Natural killer cell (primary cell): ENCODE measurements at places on chromosomes 13 and 19. TPM values are rescaled to one million over a fixed set of nuclear protein-coding genes. Genes with fewer than 3 reads are reported as not detected.

DNA sequence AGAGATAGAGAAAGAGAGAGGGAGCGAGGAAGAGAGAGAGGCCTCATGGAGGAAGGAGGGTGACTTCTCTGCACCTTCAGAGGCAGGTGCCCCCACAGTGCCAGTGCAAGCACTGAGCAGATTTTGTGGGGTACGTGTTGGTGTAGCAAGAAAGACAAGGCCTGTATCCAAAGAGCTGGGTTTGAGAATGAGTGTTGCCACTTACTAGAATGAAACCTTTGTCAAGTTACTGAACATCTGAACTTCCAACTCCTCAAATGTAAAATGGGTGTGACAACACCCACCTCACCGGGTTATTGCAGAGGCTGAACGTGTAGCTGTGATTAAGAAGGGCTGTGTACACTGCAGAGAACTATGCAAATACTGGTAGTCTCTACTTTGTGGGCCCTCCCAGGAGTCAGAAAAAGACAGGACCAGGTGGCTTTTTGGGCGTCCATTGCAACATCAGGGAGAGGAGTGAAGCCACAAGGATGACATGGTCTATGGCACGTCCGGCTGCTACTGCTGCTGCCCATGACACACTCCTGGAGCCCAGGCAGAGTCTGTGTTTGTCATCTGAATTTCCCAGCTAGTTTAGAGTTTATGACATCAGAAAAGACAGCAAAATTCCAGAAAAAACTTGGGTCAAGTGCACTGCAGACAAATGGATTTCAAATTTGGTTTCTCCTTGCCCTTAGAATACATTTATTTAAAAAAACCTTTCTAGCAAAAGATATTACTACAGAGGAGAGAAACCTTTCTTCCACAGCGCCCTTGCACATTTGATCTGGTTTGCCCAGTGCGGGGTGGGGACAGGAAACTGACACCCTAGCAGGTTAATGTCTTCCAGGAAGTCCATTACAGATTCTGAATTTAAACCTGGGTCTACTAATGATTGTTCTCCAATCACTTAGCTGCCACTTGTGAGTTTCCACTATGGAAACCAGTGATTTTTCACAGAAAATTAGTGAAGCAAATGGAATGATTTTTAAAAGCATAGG lies 54.0 kb upstream of the ATP12A start:
- no peaks in the 10 kb centered on the region for H3K36me3 ChIP-seq
- H3K4me1 ChIP-seq, result peaks cover 60% of the 10 kb centered on the region
- DNase-seq, result no peak
- no peak overlapping the region for H3K4me3 ChIP-seq
- peak overlapping the region; percentile 70 for H3K27ac ChIP-seq
- H3K27me3 ChIP-seq, result no peaks in the 10 kb centered on the region

The IL27RA gene
- 38.4 TPM for total RNA-seq

The GIPC3 gene
- total RNA-seq, result 0.66 TPM

The DIAPH3 gene
- 0.98 TPM for total RNA-seq

GRCh38 chr19:51319649-51320279 lies 8.3 kb downstream of the IGLON5 start:
- H3K27me3 ChIP-seq, result no peaks in the 10 kb centered on the region
- no peak overlapping the region for H3K4me3 ChIP-seq
- H3K4me1 ChIP-seq, result no peaks in the 10 kb centered on the region
- H3K36me3 ChIP-seq, result no peaks in the 10 kb centered on the region
- no peak overlapping the region for H3K27ac ChIP-seq

DNA sequence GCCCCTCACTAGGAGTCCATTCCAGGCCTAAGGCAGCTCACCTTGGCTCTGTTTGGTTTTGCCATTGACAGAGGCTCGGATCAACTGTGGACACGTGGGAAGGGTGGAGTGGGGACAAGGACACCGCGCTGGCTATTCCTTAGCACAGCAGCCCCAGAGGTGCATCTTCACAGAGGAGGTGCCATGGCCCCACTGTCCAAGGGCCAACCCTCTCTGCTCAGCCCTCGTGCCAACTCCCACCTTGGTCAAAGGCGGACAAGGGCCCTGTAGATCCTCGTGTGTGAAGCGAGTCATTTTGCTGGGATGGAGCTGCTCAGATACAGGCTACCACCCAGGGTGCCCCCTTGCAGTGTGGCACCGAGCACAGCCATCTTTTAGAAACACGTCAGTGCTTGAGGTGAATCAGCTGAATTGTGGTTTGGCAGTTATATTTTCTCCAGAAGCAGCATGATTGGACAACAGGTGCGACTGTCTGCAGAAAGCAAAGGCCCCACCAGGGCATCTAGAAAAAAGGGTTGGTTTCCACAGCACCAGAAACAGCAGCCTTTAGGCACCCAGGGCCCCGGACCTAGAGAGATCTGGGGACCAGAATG lies 192.1 kb upstream of the GPR12 start:
- H3K27me3 ChIP-seq, result no peaks in the 10 kb centered on the region
- H3K27ac ChIP-seq, result no peak overlapping the region
- H3K36me3 ChIP-seq, result no peaks in the 10 kb centered on the region
- DNase-seq, result no peak
- H3K4me3 ChIP-seq, result no peak overlapping the region

- H3K36me3 ChIP-seq, result no peaks in the 10 kb centered on the region
- no peaks in the 10 kb centered on the region for H3K4me1 ChIP-seq
- H3K4me3 ChIP-seq, result no peak overlapping the region
- H3K27ac ChIP-seq, result no peak overlapping the region
- H3K27me3 ChIP-seq, result no peaks in the 10 kb centered on the region
Measured at GRCh38 chr13:106702505-106702904, 134.6 kb upstream of the ARGLU1 start.

GRCh38 chr13:110347535-110348308 lies 40.6 kb downstream of the COL4A2 start:
- no peak for DNase-seq
- H3K36me3 ChIP-seq, result no peaks in the 10 kb centered on the region
- H3K27ac ChIP-seq, result no peak overlapping the region
- H3K4me1 ChIP-seq, result no peaks in the 10 kb centered on the region
- no peaks in the 10 kb centered on the region for H3K27me3 ChIP-seq

GRCh38 chr13:91778123-91778522 lies 379.7 kb downstream of the GPC5 start:
- no peak overlapping the region for H3K27ac ChIP-seq
- DNase-seq, result no peak
- no peaks in the 10 kb centered on the region for H3K4me1 ChIP-seq
- H3K36me3 ChIP-seq, result no peaks in the 10 kb centered on the region

DNA sequence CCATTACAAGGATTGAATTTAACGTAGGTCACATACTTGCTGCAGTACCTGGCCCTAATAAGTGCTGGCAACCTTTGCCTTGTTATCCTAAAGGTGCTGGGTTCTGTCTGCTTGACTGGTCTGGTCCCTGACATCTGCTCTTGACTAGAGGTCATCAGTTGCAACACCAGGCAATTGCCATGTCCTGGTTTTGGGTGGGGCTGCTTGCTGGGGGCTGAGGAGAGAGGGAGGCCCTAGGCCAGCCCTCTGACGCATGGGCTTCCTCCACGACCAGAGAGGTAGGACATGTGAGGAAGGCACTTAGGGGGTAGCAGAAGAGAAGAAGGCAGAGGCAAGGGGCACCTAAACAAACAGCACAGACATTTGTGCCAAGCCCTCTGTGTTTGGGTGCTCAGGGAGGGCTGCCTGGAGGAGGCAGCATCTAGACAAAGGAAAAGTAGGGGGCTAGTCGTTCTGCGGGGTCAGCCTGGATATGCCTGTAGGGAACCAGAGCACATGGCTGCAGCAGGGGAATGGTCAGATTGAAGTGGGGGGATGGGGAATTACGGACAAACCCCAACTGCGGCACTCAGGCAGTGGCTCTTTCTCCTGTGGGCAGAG lies 21.7 kb downstream of the VSTM2B start:
- H3K27me3 ChIP-seq, result no peaks in the 10 kb centered on the region
- no peak for DNase-seq
- H3K4me3 ChIP-seq, result no peak overlapping the region
- no peak overlapping the region for H3K27ac ChIP-seq

The COL5A3 gene
- total RNA-seq, result 0.63 TPM

- DNase-seq, result no peak
- no peaks in the 10 kb centered on the region for H3K27me3 ChIP-seq
- no peaks in the 10 kb centered on the region for H3K36me3 ChIP-seq
- H3K27ac ChIP-seq, result no peak overlapping the region
Measured at GRCh38 chr13:67048084-67048820, 181.9 kb downstream of the PCDH9 start.

The KLF1 gene
- not detected for total RNA-seq

DNA sequence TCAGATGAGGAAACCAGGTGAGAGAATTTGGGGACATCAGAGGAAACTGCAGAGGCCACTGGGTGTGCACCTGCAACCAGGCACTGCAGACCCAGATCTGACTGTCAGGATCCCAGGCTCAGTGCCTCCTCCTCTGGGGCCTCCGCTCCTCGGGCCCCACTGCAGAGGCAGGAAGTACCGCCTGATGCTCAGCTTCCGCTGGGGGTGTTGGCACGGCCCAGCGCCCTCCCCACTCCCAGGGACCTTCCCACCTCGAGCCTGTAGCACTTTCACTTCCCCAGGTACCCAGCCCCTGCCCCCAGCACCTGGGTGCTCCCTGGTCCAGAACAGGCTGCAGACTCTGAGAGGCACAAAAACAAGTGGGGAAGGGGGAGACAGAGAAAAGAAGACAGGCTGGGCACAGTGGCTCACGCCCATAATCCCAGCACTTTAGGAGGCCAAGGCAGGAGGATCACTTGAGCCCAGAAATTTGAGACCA lies 1.4 kb upstream of the CD37 start:
- peaks cover 30% of the 10 kb centered on the region for H3K36me3 ChIP-seq
- peak; percentile 57 for DNase-seq
- peaks cover 75% of the 10 kb centered on the region for H3K4me1 ChIP-seq
- peak overlapping the region; percentile 84 for H3K27ac ChIP-seq
- H3K27me3 ChIP-seq, result no peaks in the 10 kb centered on the region

DNA sequence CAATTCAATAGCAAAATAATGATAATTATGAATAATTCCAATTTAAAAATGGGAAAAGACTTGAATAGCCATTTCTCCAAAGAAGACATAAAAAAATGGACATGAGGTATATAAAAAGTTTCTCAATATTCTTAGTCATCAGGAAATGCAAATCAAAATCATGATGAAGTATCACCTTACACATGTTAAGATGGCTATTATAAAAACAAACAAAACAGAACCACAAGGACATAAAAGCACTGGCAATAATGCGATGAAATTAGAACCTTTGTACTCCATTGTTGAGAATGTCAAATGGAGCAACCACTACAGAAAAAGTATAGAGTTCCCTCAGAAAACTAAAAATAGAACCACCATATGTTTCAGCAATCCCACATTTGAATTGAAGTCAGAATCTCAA lies 1186.1 kb downstream of the SLITRK5 start:
- no peak for DNase-seq
- H3K4me3 ChIP-seq, result no peak overlapping the region
- no peaks in the 10 kb centered on the region for H3K27me3 ChIP-seq
- H3K27ac ChIP-seq, result no peak overlapping the region
- H3K4me1 ChIP-seq, result no peaks in the 10 kb centered on the region
